ENCODE measurements at places on chromosomes 5 and 9.

- no peak for DNase-seq
Observed at GRCh38 chr5:134095887-134096589, 18.4 kb upstream of the TCF7 start.

GRCh38 chr5:132408965-132409364 is 39.5 kb downstream of the SLC22A5 start:
- DNase-seq, result no peak

DNA sequence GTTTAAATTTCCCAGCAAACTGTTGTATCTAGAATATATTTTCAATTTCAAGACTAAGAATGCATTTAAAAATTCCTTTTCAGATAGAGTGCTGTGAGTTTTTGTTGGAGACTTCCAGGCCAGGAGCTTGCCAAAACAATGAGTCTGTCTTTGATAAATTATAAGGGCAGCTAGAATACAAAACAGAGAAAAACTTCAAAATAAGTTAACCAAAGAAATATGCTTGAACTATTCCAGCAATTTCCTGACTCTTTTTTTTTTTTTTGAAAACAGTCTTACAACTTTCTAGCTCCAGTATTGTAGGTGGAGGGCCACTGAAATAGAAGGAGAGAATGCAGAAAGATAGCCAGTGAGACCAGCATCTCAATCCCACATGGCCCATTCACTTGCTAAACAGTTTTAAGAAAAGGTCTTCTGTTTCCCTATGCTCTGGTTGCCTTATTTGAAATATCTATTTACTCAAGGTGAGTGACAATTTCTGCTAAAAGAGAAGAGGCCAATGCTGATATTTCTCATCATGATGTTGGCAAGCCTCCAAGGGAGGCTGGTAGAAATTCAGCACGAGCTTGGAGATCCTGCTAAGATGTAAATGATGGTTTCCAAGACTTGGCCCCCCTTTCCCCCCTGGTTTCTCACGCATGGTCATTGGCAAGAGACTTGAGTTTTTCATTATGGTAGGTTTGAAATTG is 103.2 kb downstream of the USP20 start:
- DNase-seq, result peak; percentile 79

- no peak for DNase-seq
Observed at GRCh38 chr9:115374724-115375268, 256.8 kb upstream of the TNC start.

DNA sequence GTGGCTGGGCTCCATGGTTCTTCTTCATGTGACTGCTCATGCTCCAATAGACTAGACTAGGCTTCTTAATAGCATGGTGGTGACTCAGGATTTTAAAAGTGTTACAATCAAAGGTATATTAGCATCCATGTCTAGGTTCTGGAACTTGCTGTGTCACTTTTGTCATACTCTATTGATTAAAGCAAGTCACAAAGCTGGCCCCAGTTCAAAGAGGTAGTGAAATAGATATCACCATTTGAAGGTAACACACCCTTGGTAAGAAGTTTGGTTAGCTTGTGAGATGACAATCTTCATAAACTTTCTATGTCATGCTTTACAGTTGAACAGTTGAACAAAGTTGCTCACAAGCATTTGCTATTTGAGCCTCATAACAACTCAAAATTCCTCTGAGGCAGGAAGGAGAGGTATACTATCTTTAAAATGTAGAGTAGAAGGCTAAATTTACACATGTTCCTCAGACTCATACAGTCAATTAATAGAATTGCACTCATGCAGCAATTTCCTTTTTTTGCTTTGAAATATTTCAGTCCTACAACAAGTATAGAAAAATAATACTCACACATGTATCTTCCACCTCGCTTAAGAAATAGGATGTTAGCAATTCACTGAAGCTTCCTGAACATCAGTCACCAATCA is 56.8 kb upstream of the TMEM252 start:
- DNase-seq, result no peak

DNA sequence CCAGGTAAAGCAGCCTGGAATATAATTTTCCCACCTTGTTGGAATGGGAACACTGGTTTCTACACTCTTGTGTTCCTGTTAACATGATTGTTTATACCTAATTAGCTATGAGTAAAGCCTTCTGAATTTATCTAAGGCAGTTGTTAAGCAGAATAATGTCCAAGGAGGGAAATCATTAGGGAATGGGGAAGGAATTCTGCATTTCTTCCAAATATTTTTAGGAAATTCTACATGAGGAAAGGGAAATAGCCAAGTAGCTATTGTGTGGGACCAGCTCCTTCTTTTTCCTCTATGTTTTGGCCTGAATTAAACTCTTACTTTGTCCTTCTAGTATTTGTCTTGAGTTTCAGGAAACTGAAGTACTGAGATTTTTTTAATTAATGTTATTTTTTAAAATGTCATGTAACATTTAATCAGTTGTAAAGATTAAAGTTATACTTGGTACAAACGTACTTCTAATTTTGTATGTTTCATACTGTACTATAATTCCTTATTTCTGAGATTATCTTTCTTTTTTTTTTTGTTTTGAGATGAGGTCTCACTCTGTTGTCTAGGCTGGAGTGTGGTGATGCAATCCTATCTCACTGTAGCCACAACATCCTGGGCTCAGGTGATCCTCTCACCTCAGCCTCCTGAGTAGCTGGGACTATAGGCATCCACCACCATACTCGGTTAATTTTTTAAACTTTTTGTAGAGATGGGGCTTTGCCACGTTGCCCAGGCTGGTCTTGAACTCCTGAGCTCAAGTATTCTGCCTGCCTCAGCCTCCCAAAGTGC is 28.5 kb downstream of the ANKDD1B start:
- no peak for DNase-seq

DNA sequence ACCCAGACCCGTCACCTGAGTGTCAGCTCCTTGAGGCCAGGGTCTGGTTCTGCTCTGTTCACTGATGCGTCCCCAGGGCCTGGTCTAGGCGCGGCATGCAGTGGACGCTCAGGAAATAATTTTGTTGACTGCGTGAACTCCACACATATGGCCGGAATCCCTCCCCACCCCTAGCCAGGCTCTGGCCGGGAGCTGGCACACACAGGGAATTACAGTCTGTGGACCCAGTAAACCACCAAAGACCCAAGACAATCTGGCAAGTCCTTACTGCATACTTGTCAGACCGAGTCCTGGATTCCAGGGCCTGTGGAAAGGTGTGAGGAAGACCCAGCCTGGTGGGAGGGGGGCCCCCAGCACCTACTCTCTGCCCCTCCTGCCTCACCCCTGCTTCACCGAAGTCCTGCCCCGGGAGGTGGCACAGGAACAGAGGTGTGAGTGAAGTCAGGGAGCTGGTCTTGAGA is 113.0 kb upstream of the IER5L start:
- DNase-seq, result no peak

DNA sequence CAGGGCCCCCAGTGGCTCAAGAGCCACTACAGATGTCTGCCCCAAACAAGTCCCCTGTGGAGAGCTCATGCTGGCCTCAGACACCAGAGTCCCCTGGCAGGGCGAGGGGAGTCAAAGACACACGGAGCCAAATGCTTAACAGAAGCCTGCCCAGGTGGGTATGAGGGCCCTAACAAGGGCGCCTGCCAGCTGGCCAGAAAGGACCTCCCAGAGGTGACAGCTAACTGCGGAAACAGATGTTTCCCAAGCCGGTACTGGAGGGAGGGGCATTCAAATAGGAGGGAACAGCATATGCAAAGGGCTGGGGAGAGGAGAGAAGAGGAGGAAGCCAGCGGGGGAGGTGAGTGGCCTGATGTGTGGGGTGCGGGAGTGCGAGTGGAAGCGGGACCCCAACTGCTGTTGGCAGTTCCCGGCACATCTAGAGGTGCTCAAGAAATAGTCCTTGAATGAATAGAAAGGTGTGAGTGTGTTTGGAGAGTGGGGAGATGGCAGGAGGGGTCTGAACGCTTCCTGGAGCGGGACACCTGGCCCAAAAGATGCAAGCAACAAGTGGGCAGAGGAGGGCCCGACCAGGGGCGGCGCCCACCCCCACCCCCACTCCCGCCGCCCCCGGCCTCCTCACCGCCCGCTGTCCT is 824 bp downstream of the MXD3 start:
- DNase-seq, result no peak

DNA sequence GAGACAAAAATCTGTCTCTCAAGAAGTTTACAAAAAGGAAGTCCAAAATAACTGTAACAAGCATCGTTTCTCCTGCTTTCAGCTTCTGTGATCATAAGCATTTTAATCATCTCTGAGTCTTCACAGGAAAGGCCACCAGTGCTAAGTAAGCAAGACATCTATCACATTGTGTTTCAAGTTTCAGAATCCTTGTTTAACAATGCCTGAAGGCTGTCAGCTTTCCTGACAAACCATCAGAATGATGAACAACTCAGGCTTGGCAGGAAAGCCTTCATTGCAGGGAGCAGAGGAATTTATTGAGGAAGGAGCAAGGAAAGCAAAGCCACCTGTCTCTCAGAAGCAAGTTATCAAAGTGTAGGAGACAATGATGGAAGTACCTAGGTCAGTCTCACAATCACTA is 143.5 kb upstream of the DAPK1 start:
- no peak for DNase-seq

- no peak for DNase-seq
Observed at GRCh38 chr9:75797085-75797580, 93.3 kb upstream of the PCSK5 start.

GRCh38 chr9:120099065-120099464 is 480.9 kb downstream of the CDK5RAP2 start:
- DNase-seq, result no peak

- no peak for DNase-seq
Observed at GRCh38 chr5:170097934-170098333, 7.8 kb upstream of the FOXI1 start.

- no peak for DNase-seq
Observed at GRCh38 chr9:77018969-77019235, 553 bp upstream of the FOXB2 start.

DNA sequence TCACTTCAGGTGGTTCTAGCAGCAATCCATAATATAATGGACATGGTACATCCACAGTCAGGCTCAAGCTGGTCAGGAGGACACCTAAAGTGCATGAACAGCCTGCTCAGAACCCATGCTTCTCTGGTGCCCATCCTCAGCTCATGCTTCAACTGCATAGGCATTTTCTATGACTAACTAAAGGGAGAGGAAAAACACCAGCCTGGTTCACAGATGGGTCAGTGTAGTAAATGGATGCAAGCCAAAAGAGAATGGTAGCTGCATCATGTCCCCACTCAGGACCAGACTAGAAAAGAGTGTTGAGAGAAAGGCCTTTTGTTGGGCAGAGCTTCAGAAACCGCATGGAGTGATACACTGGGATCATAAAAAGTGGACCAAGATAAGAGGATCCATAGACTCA is 556.6 kb downstream of the TLE1 start:
- no peak for DNase-seq

GRCh38 chr5:124738681-124739633 is 7.5 kb downstream of the ZNF608 start:
- peak; percentile 90 for DNase-seq

GRCh38 chr9:211557-211956 is 3.1 kb upstream of the DOCK8 start:
- DNase-seq, result peak; percentile 73
